ENCODE measurements at places on chromosomes 4 and X.

- DNase-seq = no peak
Observed at GRCh38 chr4:103105558-103106356, 6.1 kb upstream of the BDH2 start.

GRCh38 chr4:101599620-101600019 lies 190.9 kb upstream of the BANK1 start:
- no peak for DNase-seq

DNA sequence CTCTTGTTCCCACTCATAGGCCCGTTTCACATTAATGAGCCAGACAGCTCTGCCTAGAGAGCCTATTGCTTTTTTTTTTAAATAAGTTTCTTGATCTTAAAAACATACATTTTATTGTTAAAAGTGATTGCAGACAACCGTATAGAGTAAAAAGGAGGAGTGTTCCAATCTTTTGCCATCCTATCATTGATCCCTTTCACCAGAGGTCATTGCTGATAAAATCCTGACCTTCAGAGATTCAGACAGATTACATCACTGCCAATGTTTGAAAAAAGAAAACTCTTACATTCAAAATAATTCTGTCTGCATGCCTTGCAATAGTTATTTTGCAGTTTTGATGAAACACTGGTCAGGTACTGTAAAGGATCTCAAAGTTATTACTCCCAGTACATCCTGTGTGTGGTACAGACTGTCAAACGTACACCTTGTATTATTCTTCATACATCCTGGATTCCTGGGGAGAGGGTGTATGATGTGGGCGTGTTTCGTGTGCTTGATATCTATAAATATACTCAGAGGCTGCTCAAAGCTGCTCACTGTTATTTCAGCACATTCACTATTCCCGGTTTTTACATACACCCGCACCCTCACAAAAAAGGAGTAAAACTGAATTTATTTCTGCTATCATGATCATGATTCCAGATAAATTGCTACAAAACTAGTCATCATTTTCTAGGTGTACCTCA lies 15.4 kb upstream of the KLHL2 start:
- DNase-seq = no peak

DNA sequence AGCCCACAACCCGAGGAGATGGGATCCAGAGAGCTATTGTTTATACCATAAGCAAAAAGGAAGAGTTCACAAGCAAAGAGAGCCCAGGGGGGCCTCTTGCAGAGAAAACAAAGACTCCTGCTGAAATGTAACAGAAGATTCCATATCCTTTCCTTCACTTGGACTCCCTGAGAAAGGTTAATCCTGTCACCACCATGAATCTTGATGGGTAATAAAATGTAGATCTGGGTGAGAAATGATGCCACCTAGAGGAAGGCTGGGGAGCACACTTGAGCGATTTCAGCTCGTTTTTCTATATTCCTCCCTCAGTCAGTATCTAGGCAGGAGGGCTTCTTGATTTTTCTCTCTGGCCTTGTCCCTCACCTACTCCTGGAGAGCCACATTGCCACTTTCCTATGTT lies 10.2 kb upstream of the KCNE5 start:
- DNase-seq = no peak

GRCh38 chrX:76555816-76556215 lies 128.3 kb downstream of the MAGEE1 start:
- no peak for DNase-seq

- no peak for DNase-seq
Observed at GRCh38 chr4:99677161-99677560, 19.5 kb upstream of the C4orf54 start.

GRCh38 chr4:173367285-173367684 lies 3.5 kb upstream of the SAP30 start:
- no peak for DNase-seq

- DNase-seq = no peak
Observed at GRCh38 chr4:150582146-150582872, at the start of gene MAB21L2. MAB21L2 (plus strand) TSS chr4:150582151; CDS start chr4:150583030, 879 bp downstream.

DNA sequence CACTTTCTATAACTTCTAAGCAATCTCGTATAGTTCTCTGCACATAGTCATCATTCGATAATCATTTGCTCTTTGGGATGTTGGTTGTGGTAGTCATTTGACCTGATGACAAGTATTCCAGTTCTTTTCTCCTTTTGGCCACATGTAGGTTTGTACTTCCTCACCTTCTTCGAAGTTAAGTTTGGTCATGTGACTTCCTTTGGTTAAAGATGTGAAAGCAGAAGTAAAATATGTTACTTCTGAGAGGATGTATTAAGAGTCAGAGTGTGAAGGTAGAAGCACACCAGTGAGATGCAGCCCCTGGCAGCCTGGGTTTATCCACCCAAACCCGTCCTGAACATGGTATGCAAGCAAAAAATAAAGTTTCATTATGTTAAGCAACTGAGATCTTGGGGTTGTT lies 48.9 kb upstream of the ZNF518B start:
- no peak for DNase-seq

GRCh38 chr4:115781528-115782146 lies 668.2 kb upstream of the NDST4 start:
- no peak for DNase-seq

GRCh38 chr4:152185786-152186550 lies 349.9 kb downstream of the FBXW7 start:
- DNase-seq = no peak

DNA sequence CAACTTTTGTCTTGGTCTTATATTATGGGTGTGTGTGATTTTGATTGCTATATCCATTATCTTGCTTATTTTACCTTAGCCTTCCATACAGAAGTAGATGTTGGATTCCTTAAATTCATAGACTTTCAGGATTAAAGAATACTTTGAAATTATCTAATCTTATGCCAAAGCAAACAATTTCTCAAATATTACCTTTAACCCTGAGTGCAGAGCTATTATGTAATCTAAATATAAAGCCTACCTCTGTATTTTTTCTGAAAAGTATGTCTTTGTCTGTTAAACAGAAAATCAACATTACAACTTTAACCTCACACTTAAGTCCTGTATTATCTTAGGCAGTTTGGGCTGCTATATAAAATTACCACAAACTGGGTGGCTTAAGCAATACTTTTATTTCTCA lies 782.5 kb downstream of the STIM2 start:
- DNase-seq = no peak

DNA sequence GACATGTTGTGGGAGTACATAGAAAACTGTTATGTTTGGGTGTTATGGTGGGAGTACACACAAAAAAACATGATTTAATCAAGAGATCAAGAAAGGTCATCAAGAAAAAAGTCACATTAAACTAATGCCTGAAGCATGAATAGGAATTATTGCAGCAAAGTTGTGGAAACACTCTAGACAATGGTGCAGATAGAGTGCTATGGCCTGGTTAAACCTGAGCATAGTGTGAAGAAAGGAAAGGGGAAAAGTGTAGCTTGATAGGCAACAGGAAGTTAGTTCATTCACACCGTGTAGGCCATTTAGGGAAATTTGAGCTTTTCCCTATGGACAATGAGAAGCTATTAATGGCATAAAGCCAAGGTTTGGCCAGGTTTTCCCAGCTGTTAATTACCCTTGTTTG lies 162.1 kb upstream of the EMCN start:
- DNase-seq = no peak

DNA sequence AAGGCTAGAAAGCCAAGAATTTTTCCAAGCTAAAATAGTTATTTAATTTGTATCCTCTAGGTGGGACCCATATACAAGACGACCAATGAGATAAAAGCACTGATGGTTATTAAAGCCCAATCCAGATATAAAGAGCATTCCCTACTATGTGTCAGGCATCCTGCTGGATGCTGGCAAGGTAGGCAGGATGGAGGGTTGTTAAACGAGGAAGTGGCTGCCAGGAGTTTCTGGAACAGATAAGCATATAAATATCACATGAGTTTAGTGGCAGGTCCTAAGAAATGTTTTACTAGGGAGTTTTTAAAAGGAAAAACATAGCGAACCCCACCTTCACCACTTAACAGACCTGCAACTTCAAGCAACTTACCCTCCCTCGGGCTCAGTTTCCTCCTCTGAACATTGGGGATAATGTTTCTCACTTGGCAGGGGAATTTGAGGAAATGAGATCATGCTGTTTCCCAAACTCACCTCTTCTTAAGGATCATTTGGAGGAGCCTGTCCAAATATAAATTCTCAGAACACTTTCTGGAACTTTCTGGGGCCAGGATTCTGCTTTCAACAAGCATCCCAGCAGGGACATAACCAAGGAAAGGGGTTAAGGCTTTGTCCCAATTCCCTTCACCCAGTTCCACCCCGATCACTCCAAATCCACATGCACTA lies 94.3 kb upstream of the LDB2 start:
- no peak for DNase-seq

- DNase-seq = peak; percentile 93
Observed at GRCh38 chr4:143513314-143514168, at the start of gene SMARCA5. SMARCA5 (plus strand) TSS chr4:143513702; CDS start chr4:143513925, 223 bp downstream.

DNA sequence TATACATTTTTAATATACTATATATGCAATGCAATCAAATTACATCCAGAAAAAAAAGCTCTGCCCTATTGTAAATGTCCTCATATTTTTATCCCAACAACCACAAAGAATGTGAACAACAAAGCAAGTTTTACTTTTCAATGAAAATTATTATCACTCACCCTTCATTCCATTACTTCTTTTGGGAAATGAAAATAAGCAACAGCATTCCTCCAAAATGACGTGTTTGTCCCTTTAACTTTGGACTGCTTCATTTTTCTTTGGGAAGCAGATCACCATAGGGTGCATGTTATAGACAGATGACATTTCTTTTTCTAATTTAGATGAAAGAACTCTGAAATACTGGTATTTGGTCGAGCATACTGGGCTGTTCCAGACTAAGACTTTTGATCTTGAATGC lies 667.1 kb upstream of the BOD1L1 start:
- no peak for DNase-seq

- no peak for DNase-seq
Observed at GRCh38 chrX:40329616-40330015, 231.9 kb upstream of the BCOR start.

DNA sequence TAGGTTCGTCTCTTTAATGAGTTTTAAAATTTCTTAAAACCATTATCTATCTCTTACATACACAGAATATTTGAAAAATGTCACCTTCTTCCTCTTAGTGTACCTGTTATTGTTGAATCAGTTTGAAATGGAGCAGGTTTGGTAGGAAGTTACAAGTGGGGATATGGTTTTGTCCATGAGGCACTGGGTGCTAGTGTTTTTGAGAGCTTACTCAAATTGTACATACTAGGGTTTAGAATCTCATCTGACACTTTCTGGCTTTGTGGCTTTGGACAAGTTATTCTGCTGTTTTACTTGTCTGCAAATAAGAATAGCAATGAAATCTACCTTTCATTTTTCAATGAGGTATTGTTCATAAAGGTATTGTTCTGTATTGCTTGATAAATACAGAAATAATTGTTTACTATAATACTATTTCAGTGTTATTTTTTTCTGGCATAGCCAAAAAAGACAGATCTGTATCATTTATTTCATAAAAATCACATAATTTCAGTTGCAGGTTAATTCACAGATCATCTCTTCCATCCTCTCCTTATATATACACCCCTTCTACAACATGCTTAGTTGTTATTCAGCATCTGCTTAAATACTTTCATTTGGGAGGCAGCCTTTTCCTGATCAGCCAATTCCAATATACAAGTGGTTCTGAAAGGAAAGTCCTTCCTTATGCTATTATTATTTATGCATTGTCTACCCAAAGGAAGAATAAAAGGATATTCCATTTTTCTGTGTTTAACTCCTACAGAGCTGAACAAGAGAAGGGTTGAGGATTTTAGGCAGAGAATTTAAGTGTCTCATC lies 13.3 kb downstream of the NCAPG start:
- no peak for DNase-seq

GRCh38 chrX:117840645-117841044 lies 276.0 kb downstream of the KLHL13 start:
- no peak for DNase-seq

DNA sequence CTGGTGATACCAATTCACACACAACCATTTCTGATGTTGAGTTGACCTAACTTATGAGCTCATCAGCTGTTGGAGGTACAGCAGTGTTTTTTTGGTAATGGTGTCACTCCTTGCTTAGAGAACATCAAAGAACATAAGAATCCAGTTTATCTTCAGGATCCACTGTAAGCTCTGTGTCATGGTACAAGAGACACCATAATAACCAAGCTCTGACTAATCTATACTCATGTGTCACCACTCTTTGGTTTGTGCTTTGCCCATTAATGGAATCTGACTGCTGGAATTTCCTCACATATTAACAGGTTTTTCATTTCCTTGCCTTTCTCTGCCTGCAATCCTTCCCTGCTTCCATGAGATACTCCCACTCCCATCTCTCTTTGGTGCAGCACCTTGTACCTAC lies 735.1 kb upstream of the LCORL start:
- DNase-seq = no peak

- no peak for DNase-seq
Observed at GRCh38 chr4:123786163-123786915, 389.7 kb downstream of the SPRY1 start.

- DNase-seq = peak; percentile 8
Observed at GRCh38 chrX:20530406-20530921, 263.8 kb upstream of the RPS6KA3 start.

- DNase-seq = no peak
Observed at GRCh38 chr4:162502109-162502508, 338.3 kb upstream of the FSTL5 start.

- no peak for DNase-seq
Observed at GRCh38 chr4:78876568-78877320, 62.5 kb downstream of the PAQR3 start.

DNA sequence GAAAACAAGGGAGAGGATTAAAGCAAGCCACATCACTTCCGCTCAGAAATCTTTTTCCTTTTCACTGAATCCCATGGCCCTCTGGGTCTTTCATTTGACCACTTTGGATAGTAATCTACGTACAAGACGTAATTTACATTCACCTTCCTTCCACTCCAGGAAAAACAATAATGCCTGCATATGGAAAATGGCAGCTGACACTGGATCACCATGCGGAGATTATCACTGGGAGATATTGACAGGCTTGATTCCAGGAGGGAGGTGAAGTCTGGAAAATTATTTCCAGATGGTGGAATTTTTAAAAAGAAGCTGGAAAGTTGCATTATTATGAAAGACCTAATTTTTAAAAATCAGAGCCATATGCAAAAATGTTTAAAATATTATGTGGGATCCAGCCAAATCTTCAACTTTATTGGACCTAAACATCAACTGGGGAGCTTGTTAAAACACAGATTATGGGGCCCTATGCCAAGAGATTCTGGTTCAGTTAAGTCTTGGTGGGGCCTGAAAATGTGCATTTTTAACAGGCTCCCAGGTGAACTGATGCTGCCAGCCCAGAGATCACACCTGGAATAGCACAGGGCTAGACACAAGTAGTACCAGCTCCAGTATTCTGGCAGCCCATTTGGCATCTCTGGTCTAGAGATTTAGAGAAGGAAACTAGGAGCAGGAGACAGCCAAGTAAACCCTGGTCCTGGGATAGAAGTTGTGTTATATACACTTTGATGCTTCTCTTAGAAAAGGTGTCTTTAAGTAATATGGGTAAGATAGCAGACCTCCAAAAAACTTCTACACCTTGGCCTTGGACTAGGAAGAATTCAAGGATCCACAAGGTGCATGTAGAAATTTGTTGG lies 290.3 kb upstream of the LDB2 start:
- DNase-seq = no peak

- DNase-seq = no peak
Observed at GRCh38 chr4:143721317-143721716, 20.8 kb upstream of the FREM3 start.
